HCT116 (cell line): ENCODE measurements at places on chromosomes 2 and 18.

DNA sequence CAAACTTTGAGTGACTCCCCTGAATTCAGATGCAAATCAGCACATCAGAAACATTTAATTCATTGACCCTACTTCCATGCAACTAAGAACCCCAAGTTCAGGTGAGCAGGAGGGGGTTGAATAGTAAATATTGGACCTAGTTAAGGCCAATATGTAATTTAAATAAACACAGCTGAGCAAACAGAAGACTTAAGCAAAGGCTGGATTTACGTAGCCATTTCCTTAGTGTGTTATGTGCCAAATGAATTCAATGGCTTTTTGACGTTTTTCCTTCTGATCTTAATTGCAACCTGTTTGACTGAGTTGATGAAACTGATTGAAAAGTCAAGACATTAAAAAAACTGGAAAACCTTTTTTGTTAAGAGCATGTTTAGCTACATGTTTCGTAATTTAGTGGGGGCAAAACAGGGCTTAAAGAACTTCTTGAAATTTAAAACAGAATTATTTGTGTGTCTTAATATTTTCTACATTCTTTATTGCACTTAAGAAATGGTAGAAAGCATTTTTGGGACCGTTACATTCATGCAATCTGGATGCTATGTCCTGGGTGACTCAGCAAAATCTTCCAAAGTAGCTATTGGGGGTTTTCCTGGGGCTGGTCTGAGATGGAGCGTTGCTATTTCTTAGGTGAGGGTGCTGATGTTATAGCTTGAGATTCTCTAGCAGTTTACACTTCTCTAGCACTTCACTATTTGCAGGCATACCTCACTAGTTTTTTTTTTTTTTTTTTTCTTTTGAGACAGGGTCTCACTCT lies 25.5 kb upstream of the KCNE4 start:
- no peak for DNase-seq

DNA sequence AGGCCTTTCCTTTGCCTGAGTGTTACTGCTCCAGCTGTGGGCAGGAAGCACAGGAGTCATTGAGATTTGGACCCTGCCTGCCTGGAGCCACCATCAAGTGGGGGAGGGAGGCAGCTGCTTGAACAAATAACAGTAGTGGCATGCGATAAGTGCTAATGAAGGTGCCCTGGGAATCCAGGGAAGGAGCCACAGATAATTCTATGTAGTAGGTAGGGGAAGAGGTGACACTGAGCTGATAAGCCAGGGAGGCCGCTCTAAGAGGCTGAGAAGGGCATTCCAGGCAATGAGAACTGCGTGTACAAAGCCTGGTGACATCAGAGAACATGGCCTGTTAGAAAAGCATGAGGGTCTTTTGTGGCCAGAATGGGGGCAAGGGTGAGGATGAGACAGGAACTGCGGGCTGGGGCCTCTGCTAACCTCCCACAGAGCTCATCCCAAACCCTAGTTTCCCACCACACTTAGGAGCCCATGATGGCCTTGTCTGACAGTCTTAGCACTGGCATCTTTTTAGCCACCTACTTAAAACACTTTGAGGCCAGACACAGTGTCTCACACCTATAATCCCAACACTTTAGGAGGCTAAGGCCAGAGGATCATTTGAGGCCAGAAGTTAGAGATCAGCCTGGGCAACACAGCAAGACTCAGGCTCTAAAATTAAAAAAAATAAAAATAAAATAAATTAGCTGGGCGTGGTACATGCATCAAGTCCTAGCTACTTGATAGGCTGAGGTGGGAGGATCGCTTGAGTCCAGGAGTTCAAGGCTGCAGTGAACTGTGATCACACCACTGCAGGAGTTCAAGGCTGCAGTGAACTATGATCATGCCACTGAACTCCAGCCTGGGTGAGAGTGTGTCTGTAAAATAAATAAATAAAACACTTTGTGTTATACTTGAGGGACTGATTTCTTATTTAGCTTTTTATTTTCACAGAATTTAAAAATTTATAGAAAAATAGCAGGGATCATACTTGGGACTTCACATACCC lies 58.9 kb downstream of the TET3 start:
- no peak for DNase-seq

GRCh38 chr2:69279931-69280681 lies 106.9 kb downstream of the GFPT1 start:
- DNase-seq, result no peak

DNA sequence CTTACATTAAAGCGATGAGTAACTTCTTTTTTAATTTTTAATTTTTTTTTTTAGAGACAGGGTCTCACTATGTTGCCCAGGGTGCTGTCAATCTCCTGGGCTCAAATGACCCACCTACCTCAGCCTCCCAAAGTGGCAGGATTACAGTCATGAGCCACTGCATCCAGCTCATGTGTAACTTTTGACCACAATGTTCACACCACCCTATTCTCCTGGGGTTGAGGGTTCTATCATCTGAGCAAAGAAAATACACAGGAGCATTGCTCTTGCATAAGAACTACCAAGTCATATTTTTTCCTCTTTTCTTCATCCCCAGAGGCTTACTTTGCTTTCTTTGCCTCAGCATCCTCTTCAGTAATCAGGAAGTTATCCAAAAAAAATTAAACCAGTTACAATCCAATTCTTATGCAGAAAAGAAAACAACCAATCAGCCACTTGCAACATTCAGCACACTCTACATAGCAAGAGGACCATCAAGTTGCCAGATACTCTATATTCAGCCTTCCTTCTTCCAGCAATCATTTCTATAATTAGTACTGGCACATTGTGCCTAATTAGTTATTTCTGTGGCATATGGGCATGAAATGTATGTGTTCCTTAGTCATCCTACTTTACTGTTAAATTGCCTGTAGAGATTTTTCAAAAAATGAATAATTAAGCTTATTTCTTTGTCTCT lies 345.6 kb downstream of the AKAIN1 start:
- no peak for DNase-seq

- DNase-seq, result no peak
Observed at GRCh38 chr2:132521341-132521740, 104.7 kb downstream of the GPR39 start.

GRCh38 chr2:147331790-147332419 lies 512.9 kb upstream of the ACVR2A start:
- peak; percentile 38 for DNase-seq

DNA sequence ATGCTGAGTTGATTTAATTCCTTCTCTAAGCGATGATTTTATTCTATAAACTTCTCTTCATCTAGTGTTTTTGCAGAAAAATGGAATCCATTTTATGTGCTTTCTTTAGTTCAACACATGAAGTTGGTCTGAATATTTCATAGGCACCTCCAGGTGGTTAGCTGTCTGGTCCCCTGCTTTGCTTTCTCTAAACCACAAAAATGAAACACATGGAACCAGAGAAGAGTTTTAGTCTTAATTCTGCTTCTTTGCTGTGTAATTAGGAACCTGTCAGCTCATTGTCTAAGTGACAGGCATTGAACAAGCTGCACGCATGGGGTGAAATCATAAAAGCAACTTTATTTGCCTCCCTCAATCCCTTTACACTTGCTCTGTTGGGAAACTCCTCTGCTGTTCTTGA lies 150.4 kb downstream of the PIK3C3 start:
- DNase-seq, result no peak

GRCh38 chr2:32988525-32988924 lies 41.8 kb downstream of the LTBP1 start:
- no peak for DNase-seq

DNA sequence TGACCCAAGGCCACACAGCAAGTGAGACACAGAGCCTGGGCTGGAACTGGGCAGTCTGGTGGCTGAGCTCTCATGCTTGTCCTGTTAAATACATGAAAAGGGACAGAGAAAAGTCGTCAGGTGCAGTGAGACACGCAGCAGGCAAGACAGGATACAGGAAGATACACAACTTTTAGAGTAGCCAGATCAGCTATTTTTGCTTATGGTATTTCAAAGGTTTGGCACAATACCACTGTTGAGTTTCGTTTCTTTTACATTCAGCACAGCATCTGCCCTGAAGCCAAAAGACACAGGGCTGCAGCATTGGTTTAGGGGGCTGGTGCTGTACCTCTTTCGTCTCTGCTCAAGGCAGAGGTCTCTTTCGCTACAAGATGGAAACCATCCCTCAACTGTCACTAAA lies 14.0 kb downstream of the FHL2 start:
- DNase-seq, result no peak

DNA sequence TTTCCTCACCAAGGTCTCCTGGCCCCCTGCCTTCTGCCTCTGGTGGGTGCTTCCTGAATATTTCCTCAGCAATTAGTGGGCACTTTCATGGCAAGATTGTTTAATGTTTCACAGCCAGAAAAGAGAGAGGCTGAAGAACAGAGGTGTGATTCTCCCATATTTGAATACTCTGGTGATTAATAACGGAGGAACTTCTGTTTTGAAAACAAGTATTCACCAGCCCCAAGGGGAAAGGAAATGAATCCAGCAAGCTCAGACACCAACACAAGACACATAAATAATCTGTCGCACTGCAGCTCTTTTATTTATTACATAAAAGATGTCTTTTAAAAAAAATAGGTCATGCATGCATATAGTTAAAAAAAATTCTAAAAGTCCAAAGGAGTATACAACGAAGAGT lies 57.7 kb downstream of the MRPL35 start:
- DNase-seq, result no peak

- DNase-seq, result no peak
Observed at GRCh38 chr2:375956-376307, 88.0 kb upstream of the ALKAL2 start.

DNA sequence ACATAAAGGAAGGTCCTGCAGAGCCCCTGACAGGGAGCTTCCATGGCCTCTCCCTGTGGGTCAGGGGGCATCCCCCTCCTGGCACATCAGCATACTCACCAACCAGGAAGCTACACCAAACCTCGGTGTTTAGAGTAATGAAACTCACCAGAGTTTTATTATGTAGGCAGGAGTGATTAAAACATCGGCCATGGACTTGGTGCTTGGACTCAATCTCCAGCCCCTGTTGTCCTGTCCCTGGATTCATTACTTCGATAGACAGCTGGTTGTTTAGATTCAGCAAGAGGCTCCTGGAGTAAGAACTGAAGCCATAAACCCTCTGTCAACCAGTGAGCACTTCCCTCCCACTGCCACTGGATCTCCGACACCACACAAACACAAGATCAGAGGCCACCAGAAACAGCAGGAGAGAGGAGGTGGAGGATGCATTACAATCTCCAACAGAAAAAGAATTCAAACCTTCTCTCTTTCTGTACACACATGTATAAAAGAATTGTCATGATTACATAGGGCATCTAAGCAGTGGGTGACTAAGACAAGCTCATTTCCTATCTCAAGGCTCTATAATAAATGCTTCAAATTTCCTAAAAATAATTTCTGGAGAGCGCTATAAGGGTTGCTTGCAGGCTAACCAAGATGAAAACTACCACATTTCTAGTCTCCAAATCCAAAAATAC lies 27.2 kb downstream of the TBC1D8 start:
- no peak for DNase-seq

GRCh38 chr2:147698166-147698565 lies 146.7 kb upstream of the ACVR2A start:
- no peak for DNase-seq

GRCh38 chr2:167492486-167492885 lies 604.2 kb downstream of the XIRP2 start:
- DNase-seq, result no peak

- DNase-seq, result no peak
Observed at GRCh38 chr18:22228976-22229375, 59.6 kb downstream of the GATA6 start.

DNA sequence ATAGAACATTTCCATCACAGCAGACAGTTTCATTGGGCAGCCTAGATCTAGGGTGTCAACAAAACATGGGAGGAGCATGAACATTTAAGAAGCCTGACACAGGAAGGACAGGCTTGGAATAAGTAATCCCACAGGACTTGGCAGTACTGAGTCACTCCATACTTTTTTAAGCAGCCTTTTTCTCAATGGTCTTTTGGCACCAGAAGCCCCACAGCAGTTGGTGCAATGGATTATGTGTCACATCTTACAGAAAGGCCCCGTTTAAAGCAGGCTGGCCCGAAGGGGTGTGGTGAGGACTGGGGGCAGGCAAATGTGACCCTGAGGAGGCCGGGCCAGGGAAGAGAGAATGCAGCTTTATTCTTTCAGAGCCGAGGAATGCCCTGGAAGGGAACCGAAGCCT lies 26.6 kb downstream of the SPTBN1 start:
- DNase-seq, result peak; percentile 64

DNA sequence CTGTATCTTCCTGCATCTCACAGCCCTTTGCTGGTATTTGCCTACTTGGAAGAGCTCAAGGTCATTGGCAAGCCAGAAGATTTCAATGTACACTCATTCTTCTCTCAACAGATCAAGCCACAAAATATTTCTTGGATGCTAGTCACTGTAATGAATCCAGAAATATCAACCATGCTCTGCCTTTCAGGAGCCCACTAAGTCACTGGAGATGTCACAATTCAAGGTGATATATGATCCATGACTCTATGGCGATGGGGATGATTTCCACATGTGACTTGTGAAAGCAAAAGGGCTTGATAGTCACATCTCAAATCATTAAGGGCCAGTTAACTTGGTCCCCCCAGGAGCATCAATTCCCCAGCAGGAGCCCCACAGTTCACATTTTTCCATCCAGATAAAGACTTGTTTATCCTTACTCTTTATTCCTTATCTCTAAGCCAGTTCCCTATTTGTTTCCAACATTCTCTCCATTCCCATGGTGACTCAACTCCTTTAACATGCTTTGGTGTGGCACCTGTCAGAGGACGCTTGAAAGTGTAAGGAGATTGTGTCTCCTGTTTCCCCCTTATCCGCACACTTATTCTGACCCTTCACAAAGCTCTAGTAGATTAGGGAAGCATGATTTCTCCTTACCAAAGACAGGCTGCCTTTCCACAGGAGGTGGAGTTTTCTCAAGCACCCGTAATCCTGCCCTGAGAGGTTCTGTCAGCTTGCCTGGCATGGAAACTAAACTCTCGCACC lies 15.8 kb downstream of the PKDCC start:
- DNase-seq, result no peak

DNA sequence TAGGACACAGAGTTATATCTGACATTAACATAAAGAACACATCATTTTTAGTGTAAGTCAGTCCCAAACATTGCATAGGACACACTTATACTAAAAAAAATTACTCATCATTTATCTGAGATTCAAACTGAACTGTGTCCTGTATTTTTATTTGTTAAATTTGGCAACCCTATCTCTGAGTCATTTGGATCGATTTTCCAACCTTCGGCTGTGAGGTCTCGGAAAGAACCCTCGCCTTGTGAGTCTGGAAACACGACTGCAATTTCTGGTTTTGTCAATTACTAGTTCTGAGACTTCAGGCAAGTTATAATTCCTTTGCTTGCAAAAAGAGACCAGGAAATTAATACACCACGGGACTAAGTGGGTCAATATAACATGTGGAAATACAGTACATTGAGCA lies 14.0 kb downstream of the ATP8B1 start:
- DNase-seq, result peak; percentile 75

GRCh38 chr2:43218702-43219382 lies 7.6 kb downstream of the ZFP36L2 start:
- no peak for DNase-seq

GRCh38 chr18:52439457-52439856 lies 99.5 kb downstream of the DCC start:
- DNase-seq, result no peak

DNA sequence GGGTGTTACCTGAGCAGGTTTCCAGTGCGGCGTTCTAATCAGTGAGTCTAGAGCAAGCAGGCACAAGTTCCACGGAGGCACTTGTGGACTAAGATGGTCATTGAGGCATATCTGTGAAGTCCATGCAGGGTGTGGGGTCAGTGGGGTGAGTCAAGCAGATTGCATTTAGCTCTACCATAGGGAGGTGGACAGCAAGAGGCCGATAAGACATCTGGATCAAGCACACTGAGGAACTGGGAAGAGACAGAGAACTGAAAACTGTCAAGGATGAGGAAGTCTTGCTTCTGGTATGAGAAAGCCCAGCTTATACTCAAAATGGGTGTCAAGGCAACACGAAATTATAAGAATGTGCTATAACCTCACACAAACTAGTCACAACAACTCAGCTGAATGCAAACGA lies 61.2 kb upstream of the SLC39A10 start:
- no peak for DNase-seq
